Kidney glomerular epithelial cell (primary cell): ENCODE measurements at places on chromosomes 16 and 17.

DNA sequence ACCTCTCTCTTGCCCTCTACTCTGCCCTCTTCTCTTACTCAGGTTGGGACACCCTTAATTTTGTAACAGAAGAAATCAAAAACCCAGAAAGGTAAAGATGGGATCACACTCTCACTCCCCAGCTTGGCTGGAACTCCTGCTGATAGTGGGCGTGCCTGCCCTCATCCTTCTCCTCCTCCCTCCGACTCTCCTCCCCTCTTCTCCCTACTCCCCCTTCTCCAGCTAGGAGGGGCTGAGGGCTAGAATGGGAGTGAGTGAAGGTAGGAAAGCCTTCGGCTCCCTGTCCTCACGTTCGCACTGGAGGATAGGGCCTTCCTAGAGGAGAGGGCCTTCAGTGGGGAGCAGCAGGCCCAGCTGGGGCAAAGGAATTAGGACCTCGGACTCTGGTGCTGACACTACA lies 20.3 kb downstream of the SLC7A6OS start:
- no peak for DNase-seq

DNA sequence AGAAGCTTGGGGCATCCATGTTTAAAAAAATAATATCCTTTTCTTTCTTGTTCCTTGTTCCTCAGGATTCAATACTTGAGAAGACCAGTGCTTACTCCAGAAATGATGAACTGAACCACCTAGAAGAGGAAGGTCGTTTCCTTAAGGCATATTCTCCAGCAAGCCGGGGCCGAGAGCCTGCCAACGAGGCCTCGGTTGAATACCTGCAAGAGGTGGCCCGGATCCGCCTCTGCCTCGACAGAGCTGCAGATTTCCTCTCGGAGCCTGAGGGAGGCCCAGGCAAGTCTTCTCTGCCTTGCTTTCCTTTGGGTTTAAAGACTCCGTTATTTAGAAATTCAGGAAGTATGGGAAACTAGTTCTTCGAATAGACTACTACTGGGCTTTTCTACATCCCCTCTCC lies 42.5 kb upstream of the ENDOV start:
- no peak for DNase-seq

DNA sequence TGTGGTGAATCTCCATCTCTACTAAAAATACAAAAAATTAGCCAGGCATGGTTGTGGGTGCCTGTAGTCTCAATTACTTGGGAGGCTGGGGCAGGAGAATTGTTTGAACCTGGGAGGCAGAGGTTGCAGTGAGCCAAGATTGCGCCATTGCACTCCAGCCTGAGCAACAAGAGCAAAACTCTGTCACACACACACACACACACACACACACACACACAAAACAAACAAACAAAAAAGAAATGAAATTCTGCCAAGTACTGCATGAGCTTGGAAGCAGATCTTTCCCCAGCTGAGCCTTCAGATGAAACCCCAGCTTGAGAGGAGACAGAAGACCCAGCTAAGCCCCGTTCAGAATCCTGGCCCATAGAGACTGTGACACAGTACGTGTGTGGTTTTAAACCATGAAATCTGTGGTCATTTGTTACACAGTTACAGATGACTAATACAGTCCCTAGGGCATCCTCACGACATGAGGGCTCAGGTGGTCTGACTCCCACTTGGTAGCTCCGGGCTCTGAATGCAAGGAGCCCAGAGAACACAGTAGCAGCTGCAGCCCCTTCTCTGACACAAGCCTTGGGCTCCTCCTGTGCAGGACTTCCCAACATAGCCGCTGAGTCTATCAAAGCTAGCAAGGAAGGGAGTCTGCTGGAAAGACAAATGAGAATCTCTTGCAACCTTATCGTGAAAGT lies 132.8 kb downstream of the SEC14L1 start:
- DNase-seq, result no peak

GRCh38 chr17:33623841-33624240 lies 330.7 kb upstream of the ASIC2 start:
- DNase-seq, result no peak

- DNase-seq, result no peak
These were observed 7.5 kb upstream of the SMTNL2 start for GRCh38 chr17:4576729-4577322.

DNA sequence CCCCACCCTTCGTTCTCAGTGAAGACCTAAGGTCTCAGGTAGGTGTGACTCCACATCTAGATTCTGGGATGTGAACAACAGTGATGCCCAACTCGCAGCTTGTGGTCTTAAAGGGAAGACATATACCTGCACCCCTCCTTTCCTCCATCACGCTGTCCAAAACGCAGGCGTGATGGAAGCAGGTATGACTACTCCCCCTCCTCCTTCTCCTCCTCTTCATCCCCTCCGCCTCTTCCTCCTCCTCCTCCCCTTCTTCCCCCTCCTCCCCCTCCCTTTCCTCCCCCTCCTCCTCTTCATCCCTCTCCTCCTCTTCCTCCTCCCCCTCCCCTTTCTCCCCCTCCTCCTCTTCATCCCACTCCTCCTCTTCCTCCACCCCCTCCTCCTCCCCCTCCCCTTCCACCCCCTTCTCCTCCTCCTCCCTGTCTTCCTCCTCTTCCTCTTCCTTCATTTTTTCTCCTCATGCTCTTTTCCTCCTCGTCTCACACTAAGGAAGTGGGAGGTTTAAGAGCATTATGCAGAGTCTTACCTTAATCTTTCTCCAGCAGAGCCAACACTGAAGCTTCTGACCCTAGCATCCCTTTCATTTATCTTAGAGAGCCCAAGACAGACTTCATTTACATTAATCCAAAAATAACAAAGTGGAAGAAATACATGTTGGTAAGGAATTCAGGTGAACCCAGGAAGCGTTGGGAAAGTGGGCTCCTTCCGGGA lies 352.5 kb downstream of the FOXL1 start:
- no peak for DNase-seq

- DNase-seq, result no peak
These were observed 458 bp downstream of the ENKD1 start for GRCh38 chr16:67666032-67666551.

GRCh38 chr17:76547642-76548202 lies 7.9 kb downstream of the PRCD start:
- DNase-seq, result no peak

DNA sequence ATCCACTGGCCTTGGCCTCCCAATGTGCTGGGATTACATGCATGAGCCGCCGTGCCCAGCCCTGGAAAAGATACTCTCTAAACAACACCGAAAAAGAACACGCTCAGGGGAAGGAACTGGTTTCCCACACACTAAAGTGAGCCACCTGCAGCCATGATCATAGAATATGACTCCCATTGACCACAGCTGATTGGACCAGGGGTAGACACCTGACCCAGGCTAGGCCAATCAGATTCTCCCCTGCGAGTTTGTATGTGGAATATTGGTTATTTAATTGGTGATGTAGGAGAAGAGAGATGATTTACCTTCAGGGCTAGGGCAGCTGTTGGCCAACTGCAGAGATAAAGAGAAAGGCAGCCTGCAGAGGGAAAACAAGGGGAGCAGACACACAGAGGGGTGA lies 9.0 kb upstream of the GGA2 start:
- no peak for DNase-seq
